ENCODE measurements at places on chromosomes 5 and 9.

- no peak for DNase-seq
Observed at GRCh38 chr9:86674487-86674886, 272.8 kb downstream of the GAS1 start.

DNA sequence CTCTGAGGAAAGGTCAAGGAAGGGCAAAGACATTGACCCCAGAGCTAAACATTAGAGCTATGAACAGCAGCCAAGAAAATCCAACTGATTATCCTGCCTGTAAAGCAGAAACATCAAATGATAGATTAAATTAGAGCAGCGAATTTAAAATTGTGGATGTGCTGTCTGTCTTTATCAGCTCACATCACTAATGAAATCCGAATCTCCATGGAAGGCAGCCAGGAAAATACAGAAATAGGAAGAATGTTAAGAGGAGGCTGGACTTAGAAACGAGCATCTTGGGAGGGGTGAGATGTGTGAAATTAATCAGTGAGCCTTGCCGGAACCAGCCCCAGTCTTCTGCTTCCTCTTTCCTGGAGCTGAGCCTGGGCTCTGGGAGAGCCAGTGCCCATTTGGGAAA lies 191.0 kb downstream of the PJA2 start:
- no peak for DNase-seq

DNA sequence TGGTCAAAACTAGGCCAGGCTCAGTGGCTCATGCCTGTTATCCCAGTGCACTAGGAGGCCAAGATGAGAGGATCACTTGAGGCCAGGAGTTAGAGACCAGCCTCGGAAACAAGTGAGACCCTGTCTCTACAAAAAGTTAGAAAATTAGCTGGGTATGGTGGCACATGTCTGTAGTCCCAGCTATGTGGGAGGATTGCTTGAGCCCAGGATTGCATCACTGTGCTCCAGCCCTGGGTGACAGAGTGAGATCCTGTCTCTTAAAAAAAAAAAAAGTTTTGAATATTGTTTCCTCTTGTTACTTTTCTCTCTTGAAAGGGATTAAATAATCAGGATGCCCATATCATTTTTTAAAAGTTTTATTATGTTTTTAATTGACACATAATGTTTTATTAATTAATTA lies 7.6 kb downstream of the ARHGEF37 start:
- no peak for DNase-seq

DNA sequence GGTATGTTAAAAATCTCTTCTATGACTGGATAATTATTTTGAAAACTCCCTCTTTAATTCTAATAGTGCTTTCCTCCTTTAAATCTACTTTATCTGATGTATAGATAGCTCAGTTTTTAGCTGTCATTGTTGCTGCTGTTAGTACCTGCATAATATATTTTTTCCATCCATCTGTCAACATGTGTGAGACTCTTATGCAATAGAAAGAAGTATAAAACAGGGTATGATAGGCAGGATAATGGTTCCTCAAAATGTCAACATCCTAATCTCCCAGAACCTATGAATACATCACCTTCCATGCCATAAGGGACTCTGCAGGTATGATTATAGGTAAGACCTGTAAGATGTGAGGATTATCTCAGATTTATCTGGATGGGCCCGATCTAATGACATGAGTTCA lies 136.9 kb upstream of the LHFPL2 start:
- DNase-seq = no peak

DNA sequence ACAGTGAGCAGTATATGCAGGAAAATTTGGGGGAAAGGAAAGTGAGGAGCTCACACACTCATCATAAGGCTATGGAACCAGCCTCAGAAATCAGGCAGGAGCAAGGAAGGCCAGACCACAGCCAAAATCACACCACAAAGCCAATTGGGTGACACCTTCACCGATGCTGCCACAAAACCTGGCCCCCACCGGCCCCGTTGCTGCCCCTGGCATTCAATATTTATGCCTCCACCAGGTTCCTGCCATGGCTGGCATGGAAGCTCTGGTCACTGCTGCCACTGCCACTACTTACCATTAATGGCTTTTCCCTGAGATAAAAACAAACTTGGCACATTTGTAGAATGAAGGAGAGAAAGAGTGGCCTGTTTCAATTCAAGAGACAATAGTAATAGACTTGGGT lies 28.7 kb upstream of the RARS1 start:
- DNase-seq = no peak

DNA sequence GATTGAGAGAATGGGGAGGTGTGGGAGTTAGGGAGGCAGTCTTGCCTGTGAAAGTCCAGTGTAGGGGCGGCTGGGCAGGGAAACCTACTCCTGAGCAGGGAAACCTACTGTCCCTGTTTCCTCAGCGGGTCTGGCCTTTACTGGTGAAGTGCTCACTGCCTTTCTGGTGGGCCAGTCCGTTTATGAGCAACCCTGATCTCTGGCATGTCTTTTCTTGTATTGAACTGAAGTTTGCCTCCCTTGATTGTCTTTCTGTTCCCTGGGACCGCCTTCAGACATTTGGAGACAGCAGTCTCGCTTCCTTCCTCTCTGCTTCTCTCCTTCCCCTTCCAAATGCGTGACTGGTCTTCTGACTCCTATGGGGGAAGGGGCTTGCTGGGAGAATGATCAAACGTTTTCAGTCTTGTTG lies 2.9 kb downstream of the SNX18 start:
- peak; percentile 17 for DNase-seq

DNA sequence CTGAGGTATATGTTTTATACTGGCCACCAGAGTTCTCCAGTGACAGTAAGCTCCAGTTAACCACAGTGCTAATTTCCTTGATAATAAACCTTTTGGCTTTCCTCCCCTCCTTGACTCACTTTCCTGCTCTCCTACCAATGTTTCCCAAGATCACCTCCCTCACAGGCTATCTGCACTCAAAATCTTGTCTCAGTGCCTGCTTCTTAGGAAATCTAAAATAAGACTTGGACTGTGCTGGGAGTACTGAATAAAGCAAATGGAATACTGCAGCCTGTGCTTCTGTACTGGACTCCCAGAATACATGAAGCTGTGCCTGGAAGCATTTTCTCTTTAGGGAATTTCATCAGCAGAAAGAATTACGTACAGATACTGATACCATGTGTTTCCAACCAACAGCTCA lies 1.7 kb upstream of the DCP2 start:
- DNase-seq = no peak

GRCh38 chr9:33102551-33103210 lies 26.2 kb upstream of the SMU1 start:
- DNase-seq = no peak

GRCh38 chr9:73183917-73184861 lies 32.5 kb downstream of the ANXA1 start:
- peak; percentile 78 for DNase-seq

GRCh38 chr9:6153425-6153824 lies 62.2 kb upstream of the IL33 start:
- no peak for DNase-seq
